MM.1S (cell line): ENCODE measurements at places on chromosomes 16 and 17.

GRCh38 chr16:14310519-14310991, 239.4 kb downstream of the MRTFB start:
- no peak overlapping the region for H3K4me3 ChIP-seq
- no peaks in the 10 kb centered on the region for H3K27me3 ChIP-seq

GRCh38 chr16:73054498-73054812, 6.5 kb upstream of the ZFHX3 start:
- no peaks in the 10 kb centered on the region for H3K4me1 ChIP-seq
- H3K27ac ChIP-seq: no peak overlapping the region
- no peaks in the 10 kb centered on the region for H3K36me3 ChIP-seq
- no peaks in the 10 kb centered on the region for H3K27me3 ChIP-seq

DNA sequence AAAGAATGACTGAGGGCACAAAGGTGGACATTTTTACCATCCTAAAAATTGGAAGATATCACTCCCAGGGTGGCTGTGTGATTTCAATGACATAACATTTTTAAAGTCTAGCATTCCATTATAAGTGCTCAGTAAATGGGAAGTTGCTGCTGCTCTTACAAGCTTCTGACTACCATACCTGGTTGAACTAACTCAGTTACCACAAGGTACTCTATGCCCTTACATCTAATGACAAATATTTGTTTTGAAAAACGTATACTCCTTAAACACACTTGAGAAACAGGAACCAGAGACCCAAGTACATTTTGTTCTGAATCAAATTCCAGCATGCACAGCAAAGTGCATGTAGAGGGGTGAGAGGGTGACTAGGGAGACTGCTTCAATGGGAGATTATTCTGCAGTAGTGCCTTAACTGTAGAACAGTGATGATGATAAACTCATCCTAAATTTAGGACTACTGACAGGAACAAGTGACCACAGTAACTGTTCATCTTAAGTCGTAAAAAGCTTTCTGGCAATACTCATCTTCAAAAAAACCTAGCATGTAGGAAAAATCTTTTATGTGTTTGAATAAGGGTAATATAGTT, 83.5 kb downstream of the KANSL1 start:
- no peaks in the 10 kb centered on the region for H3K27me3 ChIP-seq
- H3K4me1 ChIP-seq: no peaks in the 10 kb centered on the region
- DNase-seq: no peak
- H3K4me3 ChIP-seq: no peak overlapping the region
- no peak overlapping the region for H3K27ac ChIP-seq
- H3K36me3 ChIP-seq: no peaks in the 10 kb centered on the region

GRCh38 chr16:69855592-69855991, 93.5 kb downstream of the WWP2 start:
- no peak overlapping the region for H3K27ac ChIP-seq
- H3K27me3 ChIP-seq: no peaks in the 10 kb centered on the region
- no peak for DNase-seq
- no peak overlapping the region for H3K4me3 ChIP-seq
- no peaks in the 10 kb centered on the region for H3K4me1 ChIP-seq

- H3K4me1 ChIP-seq: no peaks in the 10 kb centered on the region
- H3K4me3 ChIP-seq: no peak overlapping the region
Observed at GRCh38 chr17:6380915-6381438, 53.9 kb downstream of the AIPL1 start.

- no peak for DNase-seq
- no peak overlapping the region for H3K4me3 ChIP-seq
- no peaks in the 10 kb centered on the region for H3K27me3 ChIP-seq
- no peak overlapping the region for H3K27ac ChIP-seq
- no peaks in the 10 kb centered on the region for H3K36me3 ChIP-seq
Observed at GRCh38 chr17:65644545-65644944, 83.1 kb upstream of the AXIN2 start.

GRCh38 chr17:31595666-31596381, 204.3 kb downstream of the RAB11FIP4 start:
- no peaks in the 10 kb centered on the region for H3K27me3 ChIP-seq
- peaks cover 10% of the 10 kb centered on the region for H3K4me1 ChIP-seq
- peak overlapping the region; percentile 34; the same call in 1 of the 2 replicates for H3K27ac ChIP-seq
- H3K4me3 ChIP-seq: no peak overlapping the region
- H3K36me3 ChIP-seq: no peaks in the 10 kb centered on the region

DNA sequence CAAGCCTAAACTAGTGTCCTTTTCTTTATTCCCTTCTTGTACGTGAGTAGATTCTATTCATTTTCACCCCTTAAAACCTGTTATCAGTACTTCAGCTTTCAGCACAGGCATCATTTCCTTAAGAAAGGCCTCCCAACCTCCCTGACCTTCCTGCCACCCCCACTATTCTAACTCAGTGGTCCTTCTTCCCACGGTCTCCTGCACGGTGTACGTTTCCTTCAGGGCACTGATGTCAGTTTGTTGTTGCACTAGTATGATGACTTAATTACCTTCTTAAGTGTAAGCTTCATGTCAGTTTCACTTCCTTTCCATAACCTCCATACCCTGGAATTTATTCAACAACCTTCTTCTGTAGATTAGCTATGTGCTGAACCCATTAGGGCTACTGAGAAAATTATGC, 484.2 kb downstream of the HS3ST4 start:
- H3K4me3 ChIP-seq: no peak overlapping the region
- no peak overlapping the region for H3K27ac ChIP-seq
- no peaks in the 10 kb centered on the region for H3K4me1 ChIP-seq
- H3K36me3 ChIP-seq: no peaks in the 10 kb centered on the region
- H3K27me3 ChIP-seq: no peaks in the 10 kb centered on the region
- no peak for DNase-seq

DNA sequence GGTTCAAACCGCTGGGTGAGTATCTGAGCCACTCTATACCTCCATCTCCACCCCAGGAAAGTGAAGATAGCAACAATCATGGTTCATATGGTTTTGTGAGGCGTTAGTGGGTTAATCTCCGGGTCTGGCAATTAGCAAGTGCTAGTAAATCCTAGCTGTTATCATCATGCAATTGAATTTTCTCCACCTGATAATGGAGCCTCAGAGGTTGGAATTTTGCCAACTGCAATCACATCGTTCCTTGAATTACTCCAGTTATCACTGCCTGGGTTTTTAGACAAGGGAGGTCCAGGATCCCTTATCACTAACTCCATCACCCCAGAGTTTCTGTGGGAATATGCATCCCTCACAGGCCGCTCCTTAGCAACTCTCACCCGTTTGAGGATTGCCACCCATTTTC, 311.5 kb downstream of the RBFOX1 start:
- no peak overlapping the region for H3K4me3 ChIP-seq
- H3K4me1 ChIP-seq: no peaks in the 10 kb centered on the region
- no peak overlapping the region for H3K27ac ChIP-seq
- no peak for DNase-seq
- no peaks in the 10 kb centered on the region for H3K36me3 ChIP-seq

- H3K4me3 ChIP-seq: no peak overlapping the region
- no peaks in the 10 kb centered on the region for H3K27me3 ChIP-seq
- no peak overlapping the region for H3K27ac ChIP-seq
Observed at GRCh38 chr17:82327289-82327688, 6.3 kb downstream of the SECTM1 start.

DNA sequence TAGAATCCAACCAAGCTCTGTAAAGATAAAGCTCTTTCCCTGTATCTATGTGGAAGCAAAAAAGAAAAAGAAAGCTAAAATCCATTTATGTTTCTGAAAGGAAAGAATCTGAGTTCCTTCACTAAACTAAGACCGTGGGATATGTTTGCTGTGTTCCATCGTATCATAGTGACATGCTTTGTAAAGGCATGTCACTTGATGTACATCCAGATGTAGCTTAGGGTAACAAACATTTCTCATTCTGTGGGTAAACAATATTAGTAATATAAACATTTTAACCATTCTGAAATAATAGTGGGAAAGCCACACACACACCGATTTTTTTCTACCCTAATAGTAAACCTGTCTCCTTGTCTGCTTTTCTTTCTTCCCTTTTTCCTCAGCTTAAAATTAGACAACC, 78.1 kb downstream of the TUBD1 start:
- DNase-seq: no peak
- no peaks in the 10 kb centered on the region for H3K4me1 ChIP-seq
- H3K27ac ChIP-seq: no peak overlapping the region
- H3K4me3 ChIP-seq: no peak overlapping the region

- H3K27ac ChIP-seq: no peak overlapping the region
- H3K4me3 ChIP-seq: no peak overlapping the region
- H3K4me1 ChIP-seq: 0 out of 2 replicates have a peak, but pooled peaks cover 3% of the 10 kb centered on the region
- no peaks in the 10 kb centered on the region for H3K36me3 ChIP-seq
- H3K27me3 ChIP-seq: no peaks in the 10 kb centered on the region
- DNase-seq: no peak
Observed at GRCh38 chr17:76163919-76164318, 22.9 kb upstream of the FOXJ1 start.

- DNase-seq: peak; percentile 59
- H3K4me3 ChIP-seq: no peak overlapping the region
- H3K4me1 ChIP-seq: no peaks in the 10 kb centered on the region
- no peaks in the 10 kb centered on the region for H3K36me3 ChIP-seq
Observed at GRCh38 chr16:78925083-78925767, 675.3 kb downstream of the MAF start.

GRCh38 chr16:86726340-86726739, 148.0 kb downstream of the FOXL1 start:
- H3K27me3 ChIP-seq: peaks cover 44% of the 10 kb centered on the region
- no peak overlapping the region for H3K27ac ChIP-seq
- H3K4me3 ChIP-seq: no peak overlapping the region

- no peak overlapping the region for H3K27ac ChIP-seq
- no peaks in the 10 kb centered on the region for H3K4me1 ChIP-seq
- H3K36me3 ChIP-seq: no peaks in the 10 kb centered on the region
- no peak for DNase-seq
- no peaks in the 10 kb centered on the region for H3K27me3 ChIP-seq
- no peak overlapping the region for H3K4me3 ChIP-seq
Observed at GRCh38 chr16:64060631-64061030, 1061.2 kb downstream of the CDH11 start.

- H3K36me3 ChIP-seq: no peaks in the 10 kb centered on the region
- H3K4me1 ChIP-seq: peaks cover 21% of the 10 kb centered on the region
- peak overlapping the region; percentile 79 for H3K27ac ChIP-seq
- no peaks in the 10 kb centered on the region for H3K27me3 ChIP-seq
- peak overlapping the region; percentile 51 for H3K4me3 ChIP-seq
Observed at GRCh38 chr17:72726936-72727335, 365.6 kb downstream of the SLC39A11 start.

GRCh38 chr16:79316004-79316458, 284.5 kb downstream of the MAF start:
- H3K27me3 ChIP-seq: no peaks in the 10 kb centered on the region
- no peak overlapping the region for H3K27ac ChIP-seq
- H3K4me1 ChIP-seq: no peaks in the 10 kb centered on the region

- H3K27me3 ChIP-seq: no peaks in the 10 kb centered on the region
- no peak for DNase-seq
- no peak within 1 kb of the TSS for H3K27ac ChIP-seq
Observed at GRCh38 chr16:70646260-70647241, at the start of gene IL34. Gene IL34, plus strand, starts transcription at chr16:70646559. Its CDS starts 389 bp downstream, at chr16:70646948.

DNA sequence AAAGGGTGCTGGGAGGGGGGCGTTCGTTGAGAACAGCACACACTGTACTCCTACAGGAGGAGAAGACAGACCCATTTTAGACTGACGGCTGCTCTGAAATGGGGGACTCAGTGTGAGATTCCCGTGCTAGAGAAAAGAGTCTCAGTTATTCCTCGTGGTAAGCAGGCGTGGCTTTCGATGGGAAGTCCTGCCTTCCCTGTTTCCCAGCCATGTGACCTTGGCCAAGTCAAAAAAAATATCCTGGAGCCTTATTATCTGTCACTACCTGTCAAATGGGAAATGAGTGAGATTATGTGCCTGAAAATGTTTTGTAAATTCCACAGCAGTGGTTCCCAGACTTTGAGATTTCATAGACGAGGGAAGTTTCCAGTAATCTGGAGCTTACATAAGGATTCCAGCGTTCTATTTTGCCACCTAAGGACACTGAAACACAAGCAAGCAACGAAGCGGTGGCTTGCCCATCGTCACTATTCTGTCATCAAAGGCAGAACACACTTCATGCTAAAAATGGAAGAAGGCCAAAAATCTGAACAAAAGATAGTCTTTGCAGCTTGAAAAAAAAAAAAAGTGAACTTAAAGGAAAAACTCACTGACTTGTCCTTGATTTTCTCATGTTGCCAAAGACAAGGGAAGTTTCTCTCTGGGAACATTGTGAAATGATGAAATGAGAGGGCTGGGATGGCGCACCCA, 253.4 kb upstream of the RPL38 start:
- peaks cover 72% of the 10 kb centered on the region for H3K27me3 ChIP-seq
- H3K4me1 ChIP-seq: no peaks in the 10 kb centered on the region
- DNase-seq: no peak
- no peak overlapping the region for H3K27ac ChIP-seq
- H3K4me3 ChIP-seq: no peak overlapping the region

GRCh38 chr17:55348749-55349354, 72.8 kb downstream of the MMD start:
- no peaks in the 10 kb centered on the region for H3K27me3 ChIP-seq
- H3K4me1 ChIP-seq: no peaks in the 10 kb centered on the region
- H3K27ac ChIP-seq: no peak overlapping the region
- DNase-seq: peak; percentile 53
- H3K4me3 ChIP-seq: no peak overlapping the region
- H3K36me3 ChIP-seq: no peaks in the 10 kb centered on the region

DNA sequence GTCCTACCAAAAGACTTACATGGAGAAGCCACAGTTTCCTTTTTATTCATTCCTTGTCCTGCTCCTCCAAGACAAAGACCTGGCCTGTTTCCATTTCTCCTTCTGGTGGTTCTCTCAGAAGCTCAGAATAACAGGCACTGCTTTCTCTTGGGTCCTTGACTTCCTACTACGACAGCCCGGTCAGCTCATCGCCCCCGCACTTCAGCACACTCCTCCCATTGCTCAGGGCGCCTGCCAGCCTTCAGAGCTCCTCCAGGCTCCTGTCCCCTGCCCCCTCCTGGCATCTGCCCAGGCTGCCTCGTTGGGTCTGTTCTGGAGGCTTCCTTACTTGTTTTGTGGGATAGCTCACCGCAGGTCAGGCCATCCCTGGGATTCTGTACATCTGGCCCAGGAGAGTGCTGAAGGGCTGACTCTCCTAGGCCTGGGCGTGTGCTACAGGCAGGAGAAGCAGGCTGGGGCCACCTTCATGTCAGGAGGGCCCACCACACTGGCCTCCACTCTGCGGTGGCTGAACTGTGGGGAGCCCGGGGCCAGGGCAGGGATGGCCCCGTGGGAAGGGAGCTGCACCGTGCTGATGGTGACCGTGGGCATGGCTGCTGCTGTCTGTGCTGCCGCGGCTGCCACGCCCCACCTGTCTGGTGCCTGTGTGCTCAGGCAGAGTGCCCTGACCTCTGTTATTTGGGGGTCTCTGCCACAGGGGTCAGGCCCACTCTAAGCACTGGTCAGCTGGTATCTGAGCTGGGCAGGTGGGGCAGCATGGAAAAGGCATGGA, 17.7 kb downstream of the TCF25 start:
- no peaks in the 10 kb centered on the region for H3K27me3 ChIP-seq
- DNase-seq: no peak
- H3K27ac ChIP-seq: no peak overlapping the region

- no peak overlapping the region for H3K27ac ChIP-seq
- no peaks in the 10 kb centered on the region for H3K4me1 ChIP-seq
- DNase-seq: no peak
- H3K36me3 ChIP-seq: no peaks in the 10 kb centered on the region
Observed at GRCh38 chr17:73013816-73014663, 78.4 kb downstream of the SLC39A11 start.

GRCh38 chr16:75263291-75263962, 12.0 kb upstream of the BCAR1 start:
- no peak overlapping the region for H3K27ac ChIP-seq
- no peak for DNase-seq
- no peaks in the 10 kb centered on the region for H3K4me1 ChIP-seq
- H3K4me3 ChIP-seq: no peak overlapping the region
- 0 out of 2 replicates have a peak, but pooled peaks cover 7% of the 10 kb centered on the region for H3K27me3 ChIP-seq
- H3K36me3 ChIP-seq: no peaks in the 10 kb centered on the region
